Smooth muscle cell of bladder (primary cell): ENCODE measurements at places on chromosomes 2 and 18. TPM values are rescaled to one million over a fixed set of nuclear protein-coding genes. Genes with fewer than 3 reads are reported as not detected.

KCNG2 gene
- total RNA-seq = 1.3 and 4.7 TPM in 2 replicates

HAT1 gene
- 18.6 and 22.1 TPM in 2 replicates for total RNA-seq

KIF5C gene
- total RNA-seq = under 0.01 and 0.09 TPM in 2 replicates

OSBPL1A gene
- total RNA-seq = 43.5 and 45.5 TPM in 2 replicates

SERPINB12 gene
- total RNA-seq = not detected in 2 replicates

CD302 gene
- total RNA-seq = 6.1 and 8.0 TPM in 2 replicates

FBXO36 gene
- total RNA-seq = 2.3 and 3.8 TPM in 2 replicates

REG3G gene
- total RNA-seq = not detected in 2 replicates

MYO5B gene
- total RNA-seq = 0.18 and 0.28 TPM in 2 replicates

RNF125 gene
- 0.28 TPM in 2 replicates for total RNA-seq

MDH1B gene
- total RNA-seq = 1.4 and 2.0 TPM in 2 replicates

CDK15 gene
- total RNA-seq = 6.6 and 8.5 TPM in 2 replicates

CXCR4 gene
- total RNA-seq = 0.92 TPM in 1 of 2 replicates, not detected in the other

ALK gene
- total RNA-seq = under 0.01 TPM in 2 replicates
